ENCODE measurements at places on chromosomes 2 and 18.

DNA sequence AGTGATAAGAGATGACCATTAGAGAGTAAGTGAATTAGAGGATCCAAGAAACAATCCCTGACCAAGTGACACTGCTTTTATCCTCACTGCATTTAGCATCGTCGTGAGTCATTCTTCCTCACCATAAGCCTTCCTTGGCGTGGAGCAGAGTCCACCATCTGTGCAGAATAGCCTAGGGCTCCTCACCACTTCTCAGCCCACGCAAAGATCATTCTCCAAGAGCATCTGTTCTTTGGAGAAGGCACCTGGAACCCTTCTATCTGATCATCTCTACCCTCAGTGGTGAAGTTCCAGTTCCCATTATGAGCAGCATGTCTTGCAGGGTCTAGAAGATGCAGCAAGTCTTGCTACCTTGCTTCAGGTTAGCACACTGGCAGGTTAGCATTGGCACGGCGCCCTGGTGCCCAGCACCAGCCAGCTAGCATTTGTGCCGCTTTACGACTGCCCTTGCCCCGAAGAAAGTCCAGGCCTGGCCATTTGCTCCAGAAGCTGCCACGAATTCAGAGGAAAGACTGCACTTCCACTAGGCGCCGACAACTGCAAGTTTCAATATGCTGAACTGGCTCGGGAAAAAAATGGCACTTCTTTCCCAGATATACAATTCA, 225.8 kb downstream of the TTC32 start:
- DNase-seq, result no peak

- no peak for DNase-seq
Measured at GRCh38 chr18:60649107-60649506, 276.5 kb upstream of the MC4R start.

DNA sequence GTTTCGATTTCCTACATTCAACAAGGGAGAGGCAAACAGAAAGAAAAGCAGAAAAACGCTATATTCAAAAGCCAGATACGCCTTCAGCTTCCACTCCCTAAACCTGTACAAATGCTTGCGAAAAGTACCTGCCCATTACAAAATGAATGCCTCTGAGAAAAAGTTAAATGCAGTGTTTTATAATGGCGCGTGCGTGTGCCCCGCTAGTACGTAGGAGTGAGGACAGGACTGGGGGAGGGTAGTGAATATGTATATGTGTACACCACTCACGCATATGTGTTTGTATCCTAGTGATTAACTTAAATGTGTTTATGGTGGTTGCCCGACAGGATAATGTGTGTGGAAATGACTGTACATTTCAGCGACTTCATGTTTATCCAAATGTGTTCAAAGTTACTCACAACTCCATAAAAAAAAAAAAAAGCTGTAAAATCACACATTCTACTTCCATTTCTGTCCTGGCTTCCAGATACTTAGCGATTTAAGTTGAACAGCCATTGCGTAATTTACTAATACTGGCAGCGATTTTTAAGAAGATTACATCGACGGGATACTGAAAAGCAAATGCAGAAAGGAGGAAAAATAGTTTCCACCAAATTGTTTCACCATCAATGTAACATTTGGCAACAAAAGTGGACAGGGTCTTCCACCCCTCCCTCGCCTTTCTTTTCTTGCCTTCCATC, 1.3 kb downstream of the NEUROD1 start:
- DNase-seq, result no peak

- DNase-seq, result no peak
Measured at GRCh38 chr2:25787020-25787419, 91.3 kb downstream of the ASXL2 start.

DNA sequence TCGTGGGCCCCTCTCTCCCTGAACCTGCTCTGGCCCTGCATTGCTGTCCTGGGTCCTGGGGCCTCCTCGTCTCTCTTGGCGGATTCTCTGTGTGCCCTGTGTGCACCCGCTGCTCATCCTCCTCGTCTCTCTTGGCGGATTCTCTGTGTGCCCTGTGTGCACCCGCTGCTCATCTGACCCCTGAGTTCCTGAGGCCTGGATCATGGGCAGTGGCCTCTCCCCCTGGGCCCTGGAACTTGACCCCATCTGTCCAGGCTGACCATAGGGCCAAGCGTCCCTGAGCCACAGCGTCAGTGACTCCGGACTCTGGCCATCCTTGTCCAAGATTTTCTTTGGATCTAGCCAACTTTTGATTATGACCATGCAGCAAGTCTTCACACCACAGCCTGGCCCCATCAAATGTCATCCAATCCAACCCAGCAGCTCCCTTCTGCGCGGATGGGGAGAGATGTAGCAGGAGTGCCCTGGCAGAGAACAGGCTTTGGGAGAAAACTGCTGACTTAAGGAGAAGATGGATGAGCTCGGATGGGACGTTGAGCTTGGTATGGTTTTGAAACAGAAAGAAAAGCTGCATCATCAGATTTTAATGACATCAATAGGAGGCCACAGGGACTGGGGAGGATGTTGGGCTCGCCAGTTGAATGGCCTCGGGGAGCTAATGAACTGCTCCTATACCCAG, 455.1 kb upstream of the HS6ST1 start:
- no peak for DNase-seq

- no peak for DNase-seq
Measured at GRCh38 chr2:105961599-105962146, 217.0 kb downstream of the NCK2 start.

DNA sequence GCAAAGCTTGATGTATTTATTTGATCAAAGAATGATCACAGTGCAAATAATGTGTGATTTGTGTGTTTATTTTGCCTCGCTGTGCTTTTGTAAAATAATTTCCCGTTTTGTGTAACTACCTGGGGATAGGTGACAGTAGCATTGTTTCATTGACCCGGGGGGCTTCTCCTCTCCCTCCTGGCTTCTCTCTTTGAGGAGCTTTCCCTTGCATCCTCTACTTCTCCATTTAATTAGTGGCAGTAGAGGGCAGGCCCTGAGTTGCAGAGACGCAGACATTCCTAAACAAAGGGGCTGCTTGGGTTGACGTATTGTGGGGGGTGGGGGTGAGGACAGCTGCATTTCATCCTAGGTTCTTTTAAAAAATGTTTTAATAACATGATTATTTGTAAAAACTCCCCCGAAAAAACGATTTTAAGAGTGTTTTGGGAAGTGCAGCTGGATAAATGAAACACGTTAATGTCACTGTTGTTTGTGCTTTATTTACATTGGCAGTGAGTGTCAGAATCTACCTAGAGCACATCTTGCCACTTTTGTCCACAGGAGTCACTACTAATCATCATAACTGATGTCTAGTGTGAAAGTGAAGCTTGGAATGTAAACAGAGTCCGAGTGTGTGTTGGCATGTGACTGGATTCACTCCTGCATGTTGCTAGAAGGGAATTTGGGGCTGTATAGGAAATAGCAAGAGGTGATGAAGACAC, 2.2 kb downstream of the NEDD4L start:
- DNase-seq, result no peak

DNA sequence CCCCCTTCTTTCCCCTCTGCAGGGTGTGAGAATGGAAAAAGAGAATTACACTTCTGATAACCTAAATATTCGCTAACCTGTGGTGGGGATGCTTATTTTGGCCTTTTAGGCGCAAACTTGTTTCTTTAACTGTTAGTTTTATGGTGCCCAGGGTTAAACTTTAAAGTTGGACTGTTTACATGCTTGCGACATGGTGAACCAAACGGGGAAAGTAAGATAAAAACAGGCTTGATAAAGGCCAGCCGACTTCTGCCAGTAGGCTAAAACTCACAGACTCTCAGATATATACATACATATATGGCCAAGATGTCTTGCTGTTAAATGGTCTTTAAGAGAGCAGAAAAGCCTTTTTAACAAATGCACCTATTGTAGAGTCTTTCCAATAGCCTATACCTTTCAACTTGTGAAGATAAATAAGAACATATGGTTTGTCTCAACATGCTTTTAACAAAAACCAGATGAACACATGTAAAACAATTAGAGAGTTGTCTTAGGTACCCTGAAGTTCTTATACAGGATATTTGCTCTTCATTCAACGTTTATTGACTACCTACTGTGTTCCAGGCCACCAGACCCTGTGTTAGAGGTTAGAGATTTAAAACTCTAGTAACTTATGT, 29.0 kb downstream of the PRKCE start:
- no peak for DNase-seq

- no peak for DNase-seq
Measured at GRCh38 chr2:60858897-60859311, 22.5 kb upstream of the REL start.

DNA sequence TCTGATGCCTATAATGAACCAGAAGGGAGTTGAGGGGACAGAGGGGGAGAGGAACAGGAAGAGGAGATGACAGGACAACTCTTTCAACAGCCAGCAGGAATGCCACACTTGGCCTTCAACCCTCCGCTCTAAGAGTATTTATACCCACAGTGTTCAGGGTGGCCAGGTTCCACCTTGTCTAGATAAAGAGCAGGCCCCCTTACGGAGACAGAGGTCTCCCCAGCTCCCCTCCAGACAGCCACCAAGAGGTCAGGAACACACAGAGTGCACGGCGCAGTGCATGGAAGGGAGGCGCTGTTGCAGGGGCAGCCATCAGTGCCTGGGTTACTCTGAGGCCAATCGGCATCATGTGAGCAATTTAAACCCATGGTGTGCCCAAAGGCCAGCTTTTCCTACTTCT, 176.9 kb downstream of the SMAD7 start:
- DNase-seq, result no peak

- no peak for DNase-seq
Measured at GRCh38 chr2:203550266-203550665, 15.2 kb upstream of the RAPH1 start.
